NCI-H2029 (cell line): ENCODE measurements at places on chromosomes 4 and X.

GRCh38 chr4:139587446-139587845, 31.4 kb upstream of the SETD7 start:
- no peak for DNase-seq

DNA sequence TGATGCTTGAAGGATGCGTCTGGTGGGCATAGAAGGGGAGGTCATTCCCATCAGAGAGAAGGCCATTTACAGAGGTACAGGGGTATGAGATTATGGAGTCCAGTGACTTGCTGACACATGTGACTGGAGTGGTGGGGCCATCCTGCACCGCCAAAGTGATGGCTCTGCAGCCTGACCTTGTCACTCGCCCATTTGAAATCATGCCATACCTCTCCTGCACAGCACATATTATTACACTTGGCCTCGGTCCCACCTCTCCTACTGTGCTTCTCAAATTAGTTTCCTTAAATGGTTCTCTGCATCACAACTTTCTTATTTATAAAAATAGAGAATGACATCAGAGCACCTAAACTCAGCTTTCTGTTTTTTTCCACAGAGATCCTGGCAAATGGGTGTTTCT, 60.7 kb upstream of the HAND2 start:
- no peak for DNase-seq

DNA sequence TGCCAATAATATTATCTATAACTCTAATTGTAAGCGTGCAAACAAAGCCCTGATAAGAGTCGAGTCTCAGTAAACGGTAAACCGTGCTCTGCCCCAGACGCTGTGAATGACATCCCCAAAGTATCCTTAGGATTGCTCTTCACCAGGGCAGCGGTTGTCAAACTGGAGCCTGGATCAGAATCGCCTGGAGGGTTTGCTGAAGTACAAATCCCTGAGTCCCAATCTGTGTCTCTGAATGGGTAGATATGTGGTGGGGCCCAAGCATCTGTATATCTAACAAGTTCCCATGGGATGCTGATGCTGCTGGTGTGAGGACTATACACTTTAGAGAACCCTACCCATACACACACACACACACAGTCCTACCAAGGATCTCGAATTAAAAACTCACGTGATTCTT, 813 bp upstream of the APBB2 start:
- no peak for DNase-seq

DNA sequence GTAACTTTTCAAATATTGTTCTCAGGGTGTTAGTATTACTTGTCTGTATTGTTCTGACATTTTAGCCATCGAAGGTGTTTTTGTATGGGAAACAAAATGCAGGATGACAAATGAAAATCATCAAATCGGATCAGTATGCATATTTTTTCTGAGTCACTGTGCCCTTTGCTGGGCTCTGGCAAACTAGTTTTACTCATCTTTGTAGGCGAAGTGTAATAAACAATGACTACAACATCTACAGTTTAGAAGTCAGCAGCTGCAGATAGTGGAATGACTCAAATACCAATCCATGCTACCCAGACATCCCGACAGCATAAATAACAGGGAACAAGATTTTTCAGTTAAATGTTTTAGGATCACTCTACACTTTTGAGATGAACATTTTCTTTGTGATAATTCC, 557.3 kb upstream of the TENM3 start:
- DNase-seq, result no peak

GRCh38 chrX:114166601-114167000, 417.3 kb upstream of the HTR2C start:
- no peak for DNase-seq

GRCh38 chr4:87734084-87734483, 65.3 kb upstream of the IBSP start:
- DNase-seq, result no peak

- peak; percentile 26 for DNase-seq
Observed at GRCh38 chr4:182143822-182144625, 99.2 kb upstream of the TENM3 start.

- DNase-seq, result no peak
Observed at GRCh38 chr4:85713005-85713404, 238.1 kb downstream of the ARHGAP24 start.

- no peak for DNase-seq
Observed at GRCh38 chr4:10034612-10035104, 13.4 kb upstream of the SLC2A9 start.

DNA sequence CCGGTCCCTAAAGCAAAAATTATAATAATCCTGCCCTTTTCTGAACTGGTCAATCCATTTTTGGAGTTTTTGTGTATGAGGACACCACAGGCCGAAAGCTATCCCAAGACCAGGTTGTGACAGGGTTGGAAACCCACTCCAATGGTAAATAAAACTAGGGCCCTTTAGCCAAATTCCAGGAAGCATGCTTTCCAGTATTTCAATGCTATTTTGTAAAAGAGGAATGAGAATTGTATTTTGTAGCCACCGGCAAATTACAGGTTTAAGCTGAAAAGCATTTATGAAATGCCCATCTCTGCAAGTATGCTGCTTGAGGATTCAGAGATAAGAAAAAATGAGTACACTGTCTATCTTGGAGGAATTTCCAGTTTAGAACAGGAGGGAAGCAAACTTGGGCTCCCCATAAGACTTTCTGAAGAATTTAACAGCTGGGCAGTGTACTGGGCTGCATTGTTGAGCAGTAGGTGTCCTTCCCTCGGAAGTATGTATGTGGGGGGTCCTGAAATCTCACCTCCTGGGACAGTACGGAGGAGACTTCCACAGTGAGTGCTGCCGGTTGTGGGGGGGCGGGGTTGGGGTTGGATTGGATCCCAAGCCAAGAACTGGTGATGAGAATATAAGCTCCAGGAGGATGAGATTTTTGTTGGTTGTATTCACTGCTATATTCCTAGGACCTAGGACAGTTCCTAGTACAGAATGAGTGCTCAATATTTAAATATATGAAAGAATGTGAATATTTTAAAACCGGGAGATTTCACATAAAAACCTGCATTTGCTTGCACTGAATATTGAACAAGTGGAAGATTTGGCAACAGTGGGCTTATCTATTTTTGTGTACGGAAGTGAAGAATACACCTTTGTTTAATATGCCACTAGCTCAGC, 26.8 kb downstream of the OCIAD2 start:
- DNase-seq, result no peak

- DNase-seq, result no peak
Observed at GRCh38 chrX:38326086-38326485, 1.2 kb downstream of the RPGR start.

DNA sequence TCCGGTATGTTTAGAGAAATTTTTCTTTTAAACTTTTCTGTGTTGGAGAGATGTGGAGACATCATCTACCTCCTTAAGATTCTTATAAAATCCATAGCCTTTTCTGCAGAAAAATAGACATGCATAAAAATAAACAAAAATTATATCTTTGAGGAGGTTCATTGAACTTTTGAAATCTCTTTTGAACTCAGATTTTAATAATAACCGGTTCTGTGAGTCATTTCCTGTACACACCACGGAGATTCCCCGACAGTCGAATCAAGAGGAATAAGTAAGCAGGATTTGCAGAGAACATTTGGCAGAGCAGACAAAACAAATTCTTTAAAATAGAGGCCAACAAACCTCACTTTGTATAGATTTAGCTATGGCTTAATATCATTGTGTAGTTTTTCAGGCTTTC, 918.7 kb upstream of the POU3F4 start:
- DNase-seq, result no peak

DNA sequence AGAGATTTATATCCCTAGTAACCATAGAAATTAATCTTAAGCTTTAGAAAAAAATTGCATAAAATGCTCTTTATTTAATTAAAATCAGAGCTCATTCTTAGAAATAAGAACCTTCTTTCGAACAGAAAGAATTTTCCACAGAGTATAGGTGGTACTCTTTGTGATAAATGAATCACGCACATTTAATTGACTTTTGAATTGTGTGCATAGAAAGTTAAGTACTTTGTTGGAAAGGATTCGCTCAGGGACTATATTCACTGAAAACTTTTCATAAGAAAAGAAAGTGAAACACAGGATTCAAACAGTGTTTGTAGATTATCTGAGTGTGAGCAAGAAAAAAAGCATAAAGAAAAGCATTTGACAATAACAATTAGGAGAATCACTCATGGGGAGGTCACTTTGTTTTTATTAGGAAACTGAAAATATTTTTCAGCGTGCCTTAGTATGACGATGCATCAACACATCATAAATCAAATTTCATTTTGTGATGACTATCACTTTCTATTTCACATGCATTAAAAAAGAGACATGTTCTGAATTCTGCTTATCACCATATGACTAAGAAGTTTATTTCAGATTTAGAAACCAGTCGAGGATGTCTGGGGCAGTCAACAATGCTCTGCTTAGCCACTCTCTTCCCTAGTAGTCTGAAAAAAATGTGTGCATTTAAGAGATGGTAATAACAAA, 49.5 kb downstream of the STX18 start:
- DNase-seq, result no peak

DNA sequence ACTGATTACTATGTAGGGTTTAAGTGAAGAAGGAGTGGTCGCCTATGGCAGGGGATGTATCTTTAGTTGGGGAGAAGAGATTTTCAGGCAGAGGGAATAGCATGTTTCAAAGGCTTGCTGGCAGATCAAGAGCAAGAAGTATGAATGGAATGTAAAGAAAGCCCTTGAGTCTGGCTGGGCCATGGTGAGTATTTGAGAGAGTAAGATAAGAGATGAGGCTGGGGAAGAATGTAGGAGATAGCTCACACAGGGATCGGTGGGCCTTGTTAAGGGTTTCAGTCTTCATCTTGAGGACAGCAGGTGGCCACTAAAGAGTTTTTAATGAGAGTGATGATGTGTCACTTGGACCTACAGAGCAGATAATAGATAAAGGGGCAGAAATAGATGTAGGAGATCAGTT, 319.1 kb upstream of the RPS6KA3 start:
- no peak for DNase-seq

GRCh38 chr4:168737806-168738172, 240.9 kb downstream of the PALLD start:
- no peak for DNase-seq

DNA sequence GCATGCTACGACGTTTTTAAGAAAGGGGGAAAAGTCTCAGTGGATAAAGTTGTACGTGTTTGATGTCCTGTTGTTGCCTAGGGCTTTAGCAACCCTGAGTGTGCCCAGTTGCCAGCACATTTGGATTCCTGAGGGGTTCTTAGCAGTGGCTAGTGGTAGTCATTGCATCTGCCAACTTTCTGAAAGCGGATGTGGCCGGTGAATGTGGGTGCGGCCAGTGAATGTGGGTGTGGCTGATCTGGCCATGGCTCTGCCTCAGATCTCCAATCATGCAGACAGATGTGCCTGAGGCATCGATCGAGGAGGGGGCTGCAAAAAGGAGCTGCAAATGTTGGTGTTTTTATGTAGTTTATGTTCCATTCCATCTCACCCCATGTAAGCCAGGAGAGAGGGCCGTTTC, 41.5 kb upstream of the FAT1 start:
- no peak for DNase-seq

DNA sequence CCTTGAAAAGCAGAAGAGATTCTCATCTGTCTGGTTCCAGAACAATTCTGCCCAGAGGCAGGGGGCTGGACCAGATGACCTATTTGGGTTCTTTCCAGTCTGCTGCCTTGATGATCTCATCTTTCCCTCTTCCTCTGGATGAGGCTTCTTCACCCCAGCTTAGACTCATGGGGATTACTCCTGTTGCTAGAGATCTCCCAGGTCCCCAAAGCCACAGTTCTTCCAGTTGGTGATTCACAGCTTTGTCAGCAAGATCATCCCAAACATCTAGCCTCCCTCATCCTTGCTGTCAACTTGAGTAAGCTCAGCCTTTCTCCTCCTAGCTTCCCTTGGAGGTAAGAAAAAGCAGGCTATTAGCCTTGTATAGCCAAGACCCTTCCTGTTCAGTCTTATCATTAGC, 64.2 kb upstream of the PJA1 start:
- DNase-seq, result no peak

- no peak for DNase-seq
Observed at GRCh38 chrX:129472116-129472515, 51.2 kb downstream of the SMARCA1 start.

GRCh38 chrX:41822892-41823291, 98.9 kb downstream of the GPR82 start:
- no peak for DNase-seq

- DNase-seq, result no peak
Observed at GRCh38 chr4:118968813-118969212, 80.2 kb downstream of the SYNPO2 start.

DNA sequence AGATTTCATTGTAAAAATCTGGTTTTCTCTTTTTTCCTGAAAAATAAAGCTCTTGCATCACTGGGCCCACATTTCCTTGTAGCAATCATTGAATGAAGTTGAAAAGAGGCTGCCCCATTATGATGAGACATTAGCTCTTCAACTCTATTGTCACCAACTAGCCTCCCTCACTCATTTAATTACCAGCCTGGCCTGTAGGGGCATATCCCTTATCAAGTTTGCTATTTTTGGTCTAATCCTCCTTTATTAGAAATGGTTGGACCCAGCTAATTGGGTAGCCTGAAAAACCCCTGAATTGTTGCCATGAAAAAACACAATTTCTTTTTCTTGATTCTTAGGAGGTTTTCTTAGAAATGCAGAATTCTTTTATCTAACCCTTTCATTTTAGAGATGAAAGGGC, 164.6 kb upstream of the CASK start:
- DNase-seq, result no peak

DNA sequence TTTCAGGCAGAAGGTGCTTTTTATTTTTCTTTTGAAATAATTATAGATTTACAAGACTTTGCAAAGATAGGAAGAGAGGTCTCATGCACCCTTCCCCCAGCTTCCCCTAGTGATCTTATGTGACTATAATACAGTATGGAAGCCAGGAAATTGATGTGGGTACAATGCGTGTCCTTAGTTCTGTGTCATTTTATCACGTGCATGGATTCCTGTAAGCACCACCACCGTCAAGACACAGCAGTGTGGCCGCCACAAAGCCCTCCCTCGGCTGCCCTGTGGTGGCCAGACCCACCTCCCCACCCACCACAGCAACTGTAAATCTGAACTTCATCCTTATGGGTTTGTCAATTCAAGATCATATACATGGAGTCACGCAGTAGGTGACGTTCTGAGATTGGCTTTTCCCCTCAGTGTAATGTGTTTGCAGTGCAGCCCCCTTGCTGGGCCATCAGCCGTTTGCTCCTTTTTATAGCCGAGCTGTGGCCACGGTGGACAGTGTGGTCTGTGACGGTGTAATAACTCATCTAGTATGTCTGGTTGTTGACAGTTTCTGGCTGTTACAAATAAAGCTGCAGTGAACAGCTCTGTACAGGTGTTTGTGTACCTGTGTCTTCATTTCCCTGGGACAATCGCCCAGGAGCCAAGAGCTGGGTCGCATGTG, 10.9 kb upstream of the HTRA3 start:
- no peak for DNase-seq

DNA sequence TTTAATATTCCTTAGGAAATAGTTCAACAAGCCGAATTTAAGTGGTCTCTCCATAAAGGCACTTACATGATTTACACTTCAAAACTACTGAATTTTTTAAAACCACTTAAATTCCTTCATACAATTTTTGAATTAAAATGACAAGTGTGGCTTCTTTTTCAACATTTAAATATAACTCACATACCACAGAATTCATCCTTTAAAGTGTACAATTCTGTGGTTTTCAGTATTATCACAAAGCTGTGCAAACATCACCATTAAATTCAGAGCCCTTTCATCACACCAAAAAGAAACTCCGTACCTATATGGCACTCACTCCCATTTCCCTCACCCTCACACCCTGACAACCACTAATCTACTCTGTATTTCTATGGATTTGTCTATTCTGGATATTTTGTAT, 200.9 kb upstream of the MAB21L2 start:
- no peak for DNase-seq

GRCh38 chr4:123265443-123265842, 131.2 kb upstream of the SPRY1 start:
- DNase-seq, result no peak
